ENCODE measurements at places on chromosomes 11 and 22.
A peak's percentile ranks its signal among the peaks of the same experiment; 100 is the strongest.

DNA sequence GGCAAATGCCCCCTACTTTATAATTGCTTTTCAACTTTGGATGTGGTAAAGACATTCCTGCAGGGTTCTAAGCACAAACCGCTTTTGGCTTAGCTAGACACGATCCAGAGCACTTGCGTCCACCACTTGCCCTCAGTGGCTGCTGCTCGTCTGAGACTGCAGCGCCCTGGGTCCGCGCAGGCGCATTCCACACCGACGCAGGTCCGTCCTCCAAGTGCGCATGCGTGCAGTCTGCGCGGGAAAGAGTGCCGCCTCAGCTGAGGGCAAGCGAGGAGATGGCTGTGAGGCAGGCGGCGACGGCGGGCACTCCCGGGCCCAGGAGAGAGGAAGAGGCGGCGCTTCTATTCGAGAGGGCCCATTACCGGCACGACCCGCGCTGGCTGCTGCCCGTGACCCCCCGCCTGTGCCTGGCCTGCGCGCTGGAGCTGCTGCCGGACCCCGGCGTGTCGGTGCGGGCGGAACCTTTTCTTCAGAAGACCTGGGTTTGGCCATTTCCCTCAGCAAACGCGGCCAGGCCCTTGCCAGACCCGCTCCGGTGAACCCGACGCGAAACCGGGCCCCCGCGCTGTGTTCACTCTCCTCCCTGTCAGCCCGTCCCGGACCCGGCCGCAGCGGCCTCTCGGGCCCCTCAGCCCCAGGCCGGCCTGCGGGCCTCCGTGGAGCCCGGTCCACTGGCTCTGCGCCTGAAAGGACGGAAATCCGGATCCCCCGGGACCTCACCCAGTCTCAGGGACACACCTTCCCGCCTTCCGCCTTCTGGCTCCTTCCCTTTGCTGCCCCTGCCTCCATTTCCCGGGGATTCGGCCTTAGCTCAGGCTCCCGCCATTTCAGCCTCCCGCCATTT, at the start of gene MEI1:
TSS of gene MEI1 (plus strand) at position 240 of the 844 bp plus-strand sequence. CDS start at position 276, 36 bp downstream.
- DNase-seq, result no peak

GRCh38 chr22:47236718-47237117, 474.3 kb downstream of the TBC1D22A start:
- DNase-seq, result no peak

DNA sequence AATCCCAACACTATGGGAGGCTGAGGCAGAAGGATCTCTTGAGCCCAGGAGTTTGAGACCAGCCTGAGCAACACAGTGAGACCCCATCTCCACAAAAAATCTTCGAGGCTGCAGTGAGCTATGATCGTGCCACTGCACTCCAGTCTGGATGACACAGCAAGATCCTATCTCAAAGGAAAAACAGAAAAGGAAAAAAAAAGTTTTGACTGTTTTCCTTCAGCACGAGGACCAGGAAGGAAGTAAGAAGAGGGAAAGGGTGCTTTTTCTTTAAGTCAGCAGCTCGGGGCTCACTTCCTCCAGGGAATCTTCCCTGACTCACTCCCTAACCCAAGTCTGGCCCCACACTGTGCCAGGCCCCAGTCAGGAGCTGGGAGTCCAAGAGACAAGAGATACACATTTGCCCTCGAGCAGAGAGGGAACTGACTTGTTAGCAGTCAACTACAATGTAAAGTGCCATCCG, 14.2 kb downstream of the ARRB1 start:
- DNase-seq, result peak; percentile 90

- DNase-seq, result no peak
These were observed 1274.6 kb downstream of the BRD1 start for GRCh38 chr22:48553119-48553518.

DNA sequence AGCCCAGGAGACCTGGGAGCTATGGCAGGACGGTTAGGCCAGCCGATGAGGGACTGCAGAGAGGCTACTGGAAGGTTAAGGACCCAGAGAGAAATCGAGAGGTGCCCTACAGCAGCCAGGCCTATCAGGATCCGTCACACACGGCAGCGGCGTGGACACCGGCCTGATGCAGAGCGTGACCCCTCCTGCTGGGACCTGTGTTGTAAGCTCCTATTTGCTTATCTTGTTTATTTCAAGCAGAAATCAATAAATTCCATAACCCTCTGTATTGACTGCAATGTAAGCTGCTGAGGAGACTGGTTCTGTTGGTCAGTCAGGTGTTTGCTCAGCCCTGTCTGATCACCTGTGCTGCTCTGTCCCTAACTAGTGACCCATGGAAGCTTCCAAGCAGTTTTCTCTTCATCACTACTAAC, 39.9 kb downstream of the PPP2R1B start:
- no peak for DNase-seq

GRCh38 chr11:60334005-60334620, 7.1 kb downstream of the MS4A6E start:
- DNase-seq, result no peak

DNA sequence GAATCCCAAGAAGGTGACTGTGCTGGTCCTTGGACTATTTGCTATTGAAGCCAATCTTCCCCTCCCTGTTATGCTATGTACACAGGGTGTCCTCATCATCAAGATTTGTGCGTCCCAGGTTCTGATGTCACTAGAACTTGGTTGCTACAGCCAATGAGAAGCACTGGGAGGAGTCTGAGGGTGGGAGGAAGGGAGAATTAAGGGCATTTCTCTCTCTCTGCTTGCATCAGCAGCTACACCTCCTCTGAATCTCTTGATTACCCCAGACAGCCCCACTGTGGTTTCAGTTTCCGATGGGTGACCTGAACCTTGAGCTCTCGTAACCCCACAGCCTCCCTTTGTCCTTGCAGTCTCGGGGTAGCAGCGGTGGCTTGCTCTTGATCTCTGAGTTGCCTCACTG, 212.4 kb upstream of the SESN3 start:
- DNase-seq, result no peak

GRCh38 chr11:68315171-68315920, 3.0 kb downstream of the LRP5 start:
- no peak for DNase-seq

DNA sequence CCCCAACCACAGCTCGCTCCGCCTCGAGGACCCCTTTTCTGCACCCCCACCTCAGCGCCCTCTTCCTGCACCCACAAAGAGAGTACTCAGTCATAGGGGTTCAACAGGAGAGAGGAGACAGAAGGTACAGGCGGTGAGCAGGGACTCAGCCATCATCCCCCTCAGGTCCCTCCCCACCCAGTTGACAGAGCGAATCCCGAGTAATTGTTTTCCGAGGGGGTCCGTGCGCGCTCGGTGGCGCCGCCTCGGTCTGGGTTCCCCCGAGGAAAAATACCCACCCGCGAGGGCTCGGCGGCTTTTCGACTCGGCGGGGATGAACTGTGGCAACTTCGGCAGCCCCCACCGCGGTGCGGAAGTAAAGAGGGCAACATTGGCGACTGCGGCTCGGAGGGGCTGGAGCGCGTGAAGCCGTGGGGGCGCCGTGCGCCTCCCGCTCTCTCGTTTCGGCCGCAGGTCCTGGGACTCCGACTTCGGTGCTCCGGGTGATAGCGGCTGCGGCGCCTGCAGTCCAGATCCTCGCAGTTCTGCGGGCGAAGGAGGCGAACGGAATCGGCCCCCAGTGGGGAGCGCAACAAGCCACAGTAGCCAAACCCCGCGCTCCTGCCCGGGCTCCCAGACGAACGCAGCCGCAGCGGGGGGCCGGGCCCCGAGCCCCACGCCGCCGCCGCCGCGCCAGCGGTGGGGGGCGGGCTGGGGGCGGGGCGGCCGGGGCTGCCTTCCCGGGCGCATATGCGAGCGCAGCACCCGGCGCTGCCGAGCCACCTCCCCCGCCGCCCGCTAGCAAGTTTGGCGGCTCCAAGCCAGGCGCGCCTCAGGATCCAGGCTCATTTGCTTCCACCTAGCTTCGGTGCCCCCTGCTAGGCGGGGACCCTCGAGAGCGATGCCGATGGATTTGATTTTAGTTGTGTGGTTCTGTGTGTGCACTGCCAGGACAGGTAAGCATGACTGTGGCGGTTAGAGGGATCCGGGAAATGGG, at the start of gene NELL1:
TSS of gene NELL1 (plus strand) at position 743 of the 976 bp plus-strand sequence.
- DNase-seq, result no peak

GRCh38 chr11:95241681-95242081, 10.7 kb upstream of the SESN3 start:
- no peak for DNase-seq

GRCh38 chr11:125211191-125211947, 46.8 kb downstream of the PKNOX2 start:
- DNase-seq, result no peak

- peak; percentile 24 for DNase-seq
These were observed 9.4 kb downstream of the C11orf91 start for GRCh38 chr11:33691066-33691864.

DNA sequence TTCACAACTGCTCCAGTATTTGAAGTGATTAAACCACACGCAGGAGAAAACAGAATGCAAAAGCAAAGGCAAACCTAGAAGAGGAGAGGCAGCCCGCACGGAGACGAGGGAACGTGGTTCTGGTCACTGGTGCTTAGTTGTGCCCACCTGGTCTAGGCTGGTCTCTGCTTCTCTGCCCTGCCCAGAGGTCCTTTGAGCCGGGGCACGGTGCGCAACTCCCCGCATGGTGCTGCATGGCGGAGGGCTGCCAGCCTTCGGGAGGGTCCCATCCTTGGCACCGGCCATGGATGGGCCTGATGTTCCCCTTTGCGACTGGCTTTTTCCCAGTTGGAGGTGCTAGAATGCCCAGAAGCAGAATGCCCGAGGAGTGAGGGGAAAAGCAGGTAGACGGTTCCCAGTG, 46.1 kb downstream of the KCNC1 start:
- no peak for DNase-seq

DNA sequence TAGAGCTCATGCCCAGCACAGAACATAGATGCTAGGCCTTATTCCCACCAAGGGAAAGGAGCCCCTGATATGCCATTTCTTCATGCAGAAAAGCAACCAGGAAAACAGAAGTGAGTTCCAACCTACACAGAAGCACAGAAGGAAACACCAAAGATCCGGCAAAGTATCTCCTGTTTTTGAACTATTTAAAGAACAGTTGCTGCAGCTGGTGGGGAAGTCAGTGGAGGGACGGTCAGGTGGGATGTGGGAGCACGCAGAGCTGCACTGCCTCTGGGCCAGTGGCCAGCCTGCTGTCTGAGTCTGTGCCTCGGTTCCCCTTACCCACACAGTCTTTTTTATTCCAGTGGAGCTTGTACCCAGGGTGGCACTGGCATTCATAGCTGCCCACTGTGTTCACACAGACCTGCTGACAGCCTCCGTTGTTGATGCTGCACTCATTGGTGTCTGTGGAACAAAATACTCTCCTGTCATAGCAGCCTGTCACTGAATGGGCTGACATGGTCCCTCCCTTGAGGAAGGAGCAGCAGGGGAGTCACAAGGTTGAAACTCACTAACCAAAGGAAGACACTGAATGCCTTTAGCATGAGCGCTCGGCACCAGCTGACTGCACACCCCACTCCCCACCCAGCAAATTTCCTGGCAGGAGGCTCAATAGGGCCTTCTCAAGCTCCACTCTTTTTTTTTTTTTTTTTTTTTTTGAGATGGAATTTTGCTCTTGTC, 37.9 kb downstream of the SCUBE2 start:
- no peak for DNase-seq

DNA sequence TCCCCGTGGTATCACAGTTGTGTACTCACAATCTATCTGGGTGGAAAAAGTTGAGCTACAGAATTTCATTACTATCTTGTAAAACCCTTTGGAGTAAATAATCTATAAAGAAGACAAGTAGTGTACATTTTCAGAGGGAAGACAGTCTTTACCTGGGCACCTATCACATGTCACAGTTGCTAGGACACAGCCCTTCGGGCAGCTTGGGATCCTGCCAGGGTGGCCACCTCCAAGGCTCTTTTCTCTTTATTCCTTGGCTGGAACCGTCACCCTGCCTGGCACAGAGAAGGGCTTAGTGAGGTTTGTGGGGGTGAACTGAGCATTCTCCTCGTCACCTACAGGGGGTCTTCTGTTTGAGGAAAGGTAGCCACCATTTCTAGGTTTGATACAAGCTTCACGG, 23.6 kb downstream of the LRRC74B start:
- no peak for DNase-seq

DNA sequence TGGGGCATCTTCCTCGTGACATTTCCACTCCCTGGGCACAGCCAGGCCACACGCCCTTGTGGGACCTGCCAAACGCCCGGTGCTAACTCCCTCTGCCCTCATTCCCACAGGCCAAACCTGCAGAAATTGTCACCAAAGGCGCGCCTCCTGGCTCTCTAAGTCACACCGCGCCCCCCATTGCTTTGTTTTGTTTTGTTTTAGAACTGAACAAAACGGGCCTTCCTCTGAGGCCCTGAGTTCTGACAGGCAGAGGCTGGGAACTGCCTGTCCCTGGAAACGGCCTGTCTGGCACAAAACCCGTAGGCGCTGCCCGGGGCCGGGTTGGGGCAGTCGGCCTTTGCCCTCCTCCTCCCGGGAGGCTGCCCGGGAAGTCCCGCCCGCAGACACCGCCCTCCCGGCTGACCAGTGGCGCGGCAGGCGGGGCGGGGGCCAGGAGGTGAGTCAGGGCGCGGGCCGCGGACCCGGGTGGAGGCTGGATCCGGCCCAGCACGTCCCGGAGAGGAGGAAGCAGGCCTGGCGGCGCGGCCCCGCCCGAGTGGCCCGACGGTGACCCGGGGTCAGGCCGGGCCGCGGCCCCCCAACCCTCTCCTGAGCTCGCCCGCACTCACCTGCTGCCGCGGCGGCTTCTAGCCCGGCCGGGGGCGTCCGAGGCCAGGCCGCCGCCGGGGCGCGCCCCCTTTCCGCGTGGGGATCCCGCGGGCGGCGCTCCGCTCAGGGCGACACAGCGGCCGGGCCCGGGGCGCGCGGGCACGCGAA, 465 bp downstream of the SUN2 start:
- peak; percentile 65 for DNase-seq

DNA sequence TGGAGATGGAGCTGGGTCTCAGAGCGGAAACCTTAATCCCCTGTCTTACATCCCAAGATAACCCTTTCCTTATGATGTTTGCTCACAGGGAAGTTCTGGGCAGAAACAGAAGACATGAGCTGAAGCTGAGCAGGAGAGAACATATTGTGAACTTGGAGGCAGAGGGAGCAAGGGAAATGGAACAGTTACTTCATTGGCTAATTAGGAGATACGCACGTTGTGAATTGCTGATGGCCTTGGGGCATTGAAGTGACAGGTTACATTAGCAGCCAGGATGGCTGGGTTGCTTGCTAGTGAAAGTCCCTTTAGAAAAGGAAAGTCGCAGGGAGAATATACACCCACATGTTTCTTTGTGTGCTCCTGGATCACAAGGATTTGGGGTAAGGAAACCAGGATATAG, 48.7 kb downstream of the TENM4 start:
- DNase-seq, result no peak

DNA sequence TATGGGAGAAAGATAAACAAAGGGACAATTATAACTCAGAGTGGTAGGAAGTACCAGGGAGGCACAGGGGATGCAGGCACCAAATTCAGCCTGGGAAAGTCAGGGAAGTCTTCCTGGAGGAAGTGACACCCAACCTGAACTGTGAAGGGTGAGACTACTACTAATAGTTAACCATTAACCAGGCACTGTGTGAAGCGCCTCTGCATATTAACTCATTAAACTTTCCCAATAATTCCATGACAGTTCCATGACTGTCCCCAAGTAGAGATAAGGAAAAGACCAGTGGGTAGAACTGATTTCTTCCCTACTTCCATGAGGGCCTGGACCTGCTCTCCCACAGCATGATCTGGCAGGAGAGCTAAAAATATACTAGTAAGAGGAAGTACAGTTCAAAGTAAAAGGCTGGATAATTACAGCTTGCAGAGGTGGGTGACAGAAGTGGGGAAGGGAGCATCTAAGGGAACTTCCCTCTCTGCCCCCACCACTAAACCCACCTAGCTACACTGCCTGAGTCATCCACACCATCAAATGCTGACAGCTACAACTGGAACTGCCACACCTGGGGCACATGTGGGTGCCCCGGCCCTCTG, 4.7 kb upstream of the AP1B1 start:
- no peak for DNase-seq

- no peak for DNase-seq
These were observed 1.7 kb upstream of the CHRM1 start for GRCh38 chr11:62922653-62923431.

GRCh38 chr11:103530257-103530656, 421.0 kb downstream of the DYNC2H1 start:
- no peak for DNase-seq

All from NCI-H226 (cell line).